Activated CD4-positive, alpha-beta T cell treated with anti-CD3 and anti-CD28 coated beads, Interleukin-2, amount 50 U/mL, for 4 hours (primary cell): ENCODE measurements at places on chromosomes 12 and 14.

- DNase-seq = no peak
Observed at GRCh38 chr14:68377006-68377405, 415.9 kb downstream of the ZFP36L1 start.

DNA sequence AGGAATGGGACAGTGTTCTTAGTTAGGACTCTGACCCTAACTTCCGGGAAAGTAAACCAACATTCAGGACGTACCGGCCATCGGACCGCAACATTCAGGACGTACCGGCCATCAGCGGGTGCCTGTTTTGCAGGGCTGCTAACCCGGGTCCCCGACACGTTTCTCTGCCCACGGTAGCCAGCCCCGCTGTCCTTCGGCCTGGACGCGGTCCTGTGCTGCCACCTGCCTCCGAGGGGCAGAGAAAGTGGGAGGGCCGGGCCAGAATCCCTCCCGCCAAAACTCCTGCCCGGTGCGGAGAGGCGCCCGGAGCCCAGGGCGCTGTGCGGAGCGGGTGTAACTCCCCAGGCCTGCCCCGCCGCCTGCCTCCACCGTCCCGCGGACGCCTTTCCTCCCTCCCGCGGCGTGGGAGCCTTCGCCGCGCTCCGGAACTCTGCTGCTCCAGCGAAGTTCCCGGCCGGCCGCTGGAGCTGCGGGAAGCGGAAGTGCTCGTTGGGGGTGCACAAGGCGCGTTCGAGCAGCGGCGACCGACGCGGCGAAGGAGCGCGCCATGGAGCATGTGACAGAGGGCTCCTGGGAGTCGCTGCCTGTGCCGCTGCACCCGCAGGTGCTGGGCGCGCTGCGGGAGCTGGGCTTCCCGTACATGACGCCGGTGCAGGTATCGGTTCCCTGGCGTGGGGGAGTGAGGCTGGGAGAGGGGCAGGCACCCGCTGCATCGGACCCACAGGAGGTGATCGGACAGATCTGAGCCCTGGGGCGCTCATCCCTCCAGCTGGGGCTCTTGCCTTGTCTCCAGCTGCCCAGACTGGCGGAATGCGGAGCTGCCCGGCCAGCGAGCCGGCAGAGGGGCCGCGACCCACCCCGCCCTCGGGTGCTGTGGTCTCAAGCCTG lies at the start of gene DDX55:
TSS of gene DDX55 (plus strand) at position 498 of the 888 bp plus-strand sequence. CDS start at position 548, 50 bp downstream.
- DNase-seq = peak; percentile 78

- no peak for DNase-seq
Observed at GRCh38 chr14:64053694-64054669, 201.2 kb downstream of the SYNE2 start.

DNA sequence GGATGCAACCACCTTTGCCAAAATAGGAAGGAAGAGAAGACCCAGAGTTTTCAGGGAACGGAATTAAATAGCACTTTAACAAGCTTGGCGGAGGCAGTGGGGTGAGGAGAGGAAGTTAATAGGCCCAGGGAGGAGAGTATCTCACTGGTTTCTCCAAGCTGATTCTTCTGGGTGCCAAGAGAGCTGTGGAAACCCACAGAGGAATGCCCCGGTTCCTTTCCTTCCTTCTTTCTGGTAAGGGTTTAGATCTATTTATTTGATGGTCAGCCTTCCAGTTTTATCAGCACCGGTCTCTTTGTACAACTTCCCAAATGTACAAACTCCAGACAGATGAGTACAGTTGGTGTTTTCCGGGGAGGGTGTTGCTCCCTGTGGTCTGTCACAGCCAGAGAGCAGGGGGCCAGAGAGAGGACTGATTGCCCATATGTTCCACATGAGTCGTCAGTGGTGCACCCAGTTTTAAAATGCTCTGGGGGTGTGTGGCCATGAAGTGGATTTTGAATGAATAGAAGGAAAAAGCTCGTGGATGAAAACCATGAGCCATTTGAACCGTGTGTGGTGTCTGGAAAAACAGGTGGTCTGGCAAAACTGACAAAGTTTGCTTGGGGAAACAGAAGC lies 26.6 kb downstream of the PRKCH start:
- peak; percentile 41 for DNase-seq

GRCh38 chr14:97107760-97108159 lies 310.6 kb downstream of the VRK1 start:
- DNase-seq = no peak

- no peak for DNase-seq
Observed at GRCh38 chr12:1830981-1831963, 10.9 kb downstream of the LRTM2 start.

GRCh38 chr12:2735432-2735831 lies 59.3 kb upstream of the FKBP4 start:
- no peak for DNase-seq

DNA sequence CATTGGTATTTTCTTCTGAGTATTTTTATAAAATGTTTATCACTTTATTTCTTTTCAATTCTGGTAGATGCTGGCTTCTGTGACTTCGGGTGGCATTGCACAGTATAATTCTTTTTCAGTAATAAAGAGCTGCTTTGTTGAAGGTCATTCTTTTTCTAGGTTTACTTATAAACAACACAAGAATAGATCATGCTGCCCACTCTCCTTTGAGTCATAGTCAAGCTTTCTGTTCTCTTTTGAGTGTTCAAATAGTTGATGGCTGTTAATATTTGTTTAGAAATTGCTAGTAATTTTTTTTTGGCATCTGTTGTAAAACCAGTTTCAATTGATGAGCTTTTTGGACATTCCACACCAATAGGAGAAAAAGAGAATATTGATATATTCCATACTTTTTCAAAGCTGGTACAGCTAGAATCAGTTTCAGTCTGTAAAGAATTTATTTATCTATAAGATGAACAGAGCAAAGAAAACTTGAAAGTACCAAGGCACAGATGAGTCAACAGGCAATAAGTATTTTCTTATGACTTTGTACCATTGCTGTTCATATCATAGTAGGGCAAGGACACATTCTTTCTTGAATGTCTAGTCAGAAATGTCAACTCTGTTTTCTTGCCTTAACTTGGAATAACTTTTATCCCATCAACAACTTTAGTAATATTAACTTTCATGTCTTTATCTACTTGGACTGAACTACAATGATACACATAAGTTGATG lies 513.0 kb upstream of the SEL1L start:
- no peak for DNase-seq

GRCh38 chr14:63388766-63389431 lies 70.2 kb upstream of the GPHB5 start:
- peak; percentile 43 for DNase-seq

DNA sequence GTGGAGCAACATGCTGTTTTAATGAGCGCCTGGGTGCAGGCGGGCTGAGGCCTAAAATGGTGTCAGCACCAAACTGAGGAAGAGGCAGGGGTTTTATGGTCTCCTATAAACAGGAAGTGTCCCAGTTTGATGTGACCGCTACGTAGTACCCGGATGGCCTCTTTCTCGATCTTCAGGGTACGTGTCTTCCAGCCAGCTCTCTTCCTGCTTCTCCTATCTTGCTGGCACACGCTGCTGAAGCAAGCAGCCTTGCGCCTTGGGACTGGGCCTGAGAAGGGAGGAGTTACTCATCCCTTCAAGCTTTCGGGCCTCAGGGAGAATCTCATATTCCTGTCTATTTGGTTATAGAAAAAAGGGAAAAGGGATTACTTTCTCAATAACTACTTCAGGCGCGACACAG lies 28.2 kb upstream of the RNASE1 start:
- no peak for DNase-seq

- peak; percentile 56 for DNase-seq
Observed at GRCh38 chr14:101628471-101628966, 67.2 kb downstream of the DIO3 start.

DNA sequence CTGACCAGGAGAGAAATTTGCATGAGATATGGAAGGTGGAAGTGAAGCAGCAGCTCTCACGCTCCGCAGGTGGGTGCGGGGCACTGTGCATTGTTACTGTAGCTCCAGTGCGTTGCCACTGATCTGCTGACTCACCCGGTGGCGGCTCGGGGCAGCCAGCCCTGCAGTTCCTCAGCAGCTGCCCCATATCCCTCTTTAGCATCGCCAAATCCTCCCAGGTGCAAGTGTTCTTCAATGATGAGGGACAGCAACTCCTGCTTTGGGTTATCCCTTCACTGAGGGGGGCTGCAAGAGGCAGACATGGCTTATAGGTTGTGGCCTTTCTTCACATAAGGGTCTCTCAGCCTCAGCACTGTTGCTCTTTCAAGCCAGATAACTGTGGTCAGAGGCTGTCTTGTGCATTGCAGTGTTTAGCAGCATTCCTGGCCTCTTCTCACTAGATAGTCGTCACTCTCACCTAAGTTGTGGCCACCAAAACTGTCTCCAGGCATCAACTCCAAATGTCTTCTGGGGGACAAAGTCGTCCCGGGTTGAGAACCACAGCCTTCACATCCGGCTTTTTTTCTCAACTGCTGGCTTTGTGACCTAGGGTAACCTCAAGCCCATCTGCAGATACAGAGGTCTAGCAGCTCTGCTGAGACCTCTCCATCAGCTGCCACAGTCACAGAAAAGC lies 180.8 kb downstream of the EFCAB11 start:
- DNase-seq = peak; percentile 47

GRCh38 chr14:75077794-75078193 lies 8.4 kb downstream of the ZC2HC1C start:
- no peak for DNase-seq

DNA sequence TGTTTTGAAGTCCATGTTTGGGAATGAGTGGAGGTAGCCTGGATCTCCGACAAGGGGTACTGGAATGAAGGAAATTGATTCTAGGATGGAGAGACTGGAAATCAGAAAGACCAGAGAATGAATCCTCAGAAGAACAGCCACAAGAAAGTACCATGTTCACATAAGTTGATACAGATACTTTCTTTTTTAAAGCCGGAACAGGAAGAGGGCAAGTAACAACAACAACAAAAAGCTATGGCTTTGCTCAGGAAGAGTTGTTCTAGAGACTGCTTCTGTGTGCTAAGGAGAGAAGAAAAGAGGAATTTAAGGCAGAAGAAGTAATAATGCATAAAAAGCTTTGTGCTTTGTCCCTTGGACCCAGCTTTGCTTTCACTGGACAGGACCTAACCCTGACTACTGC lies 6.2 kb downstream of the TC2N start:
- DNase-seq = no peak

GRCh38 chr12:24997970-24998582 lies 49.2 kb upstream of the BCAT1 start:
- DNase-seq = no peak

GRCh38 chr14:96146131-96146771 lies 58.4 kb upstream of the BDKRB2 start:
- DNase-seq = no peak

- DNase-seq = no peak
Observed at GRCh38 chr14:92514844-92515514, 1.4 kb downstream of the RIN3 start.

- no peak for DNase-seq
Observed at GRCh38 chr12:78933014-78933413, 68.4 kb downstream of the SYT1 start.

DNA sequence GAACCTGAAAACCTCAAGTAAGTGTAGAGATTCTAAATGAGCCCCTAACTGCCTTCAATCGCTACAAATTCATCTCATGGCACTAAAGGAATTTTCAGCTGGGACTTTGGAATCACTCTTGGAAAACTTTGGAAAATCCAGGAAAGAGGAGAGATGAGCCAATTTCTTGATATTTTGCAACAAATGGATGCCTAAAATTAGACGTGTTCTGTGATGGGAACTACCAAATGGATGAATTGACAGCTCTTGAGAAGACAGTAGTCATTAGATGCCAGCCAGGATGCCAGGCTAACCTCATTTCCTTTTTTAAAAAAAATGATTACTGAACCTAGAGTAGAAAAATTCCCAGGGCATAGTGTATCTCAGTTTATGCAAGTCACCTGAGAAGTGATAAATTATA lies 78.3 kb downstream of the NPAS3 start:
- DNase-seq = no peak

DNA sequence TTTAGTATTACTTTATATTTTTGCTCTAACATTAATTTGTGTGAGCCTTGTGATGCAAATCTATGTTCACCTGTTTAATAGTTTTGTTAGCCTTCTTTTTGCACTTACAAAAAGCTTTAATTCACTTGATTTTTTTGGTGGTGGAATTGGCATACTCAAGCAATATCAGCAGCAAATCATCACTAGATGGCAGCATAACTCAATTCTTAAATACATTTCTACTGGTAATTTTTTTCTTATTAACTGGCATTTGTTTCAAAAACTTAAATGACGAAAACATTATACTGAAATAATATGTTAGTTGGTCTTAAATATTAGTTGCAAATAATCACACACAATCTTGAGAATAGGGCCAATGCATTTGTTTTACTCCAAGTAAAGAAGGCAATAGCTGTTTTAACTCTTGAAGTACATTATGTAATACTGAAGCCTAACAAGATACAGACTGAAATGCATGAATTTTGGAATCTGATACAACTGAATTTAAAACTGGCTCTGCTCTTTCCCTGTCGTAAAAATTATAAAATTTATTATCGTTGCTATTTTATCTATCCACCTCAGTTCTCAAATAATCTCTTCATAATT lies 151.5 kb downstream of the ATXN7L3B start:
- no peak for DNase-seq

DNA sequence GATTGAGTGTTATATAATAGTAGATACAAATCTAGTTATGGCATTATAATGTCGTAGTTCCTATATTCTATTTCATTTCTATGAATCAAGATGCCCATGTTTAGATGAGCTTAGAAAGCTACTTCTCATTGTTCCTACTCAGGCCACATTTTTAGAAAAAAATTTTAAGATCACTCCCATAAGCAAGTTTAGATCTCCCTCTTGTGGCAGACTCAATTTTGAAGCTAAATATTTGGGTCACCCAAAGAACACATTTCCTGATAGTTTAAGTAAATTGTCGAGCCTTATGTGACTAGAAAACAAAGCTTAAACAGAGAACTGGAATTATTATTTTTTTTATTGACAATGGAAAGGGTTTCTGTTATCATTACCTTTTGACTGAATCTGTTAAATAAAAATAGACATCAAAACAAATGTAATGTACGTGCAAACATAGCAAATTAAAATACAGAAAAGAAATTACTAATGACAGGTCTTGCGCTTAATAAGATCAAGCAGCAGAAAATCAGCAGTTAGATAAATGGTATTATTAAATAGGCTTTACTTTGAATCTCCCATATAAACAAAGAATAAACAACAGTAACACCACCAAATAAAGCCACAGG lies 180.2 kb downstream of the ACSS3 start:
- DNase-seq = no peak

DNA sequence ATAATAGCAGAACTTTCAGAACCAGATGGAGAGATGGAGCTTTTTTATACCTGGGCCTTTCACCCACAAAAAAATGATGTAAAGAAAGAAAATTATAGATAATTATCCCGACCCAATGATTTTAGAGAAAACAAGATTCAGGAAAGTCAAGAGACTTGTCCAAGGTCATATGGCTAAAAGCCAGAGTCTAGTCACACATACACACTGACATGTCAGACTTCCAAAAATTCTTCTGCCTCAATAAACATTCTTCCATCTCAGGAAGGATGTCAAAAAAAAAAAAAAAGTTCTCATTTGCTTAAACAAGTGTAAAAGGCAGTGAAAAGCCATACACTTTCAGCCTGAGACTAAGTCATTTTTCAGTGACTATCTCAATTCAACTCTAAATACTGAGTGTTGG lies 116.0 kb downstream of the PRICKLE1 start:
- no peak for DNase-seq
